Renal pelvis (tissue), 12 donors: ENCODE measurements at places on chromosomes 7 and 10.

GRCh38 chr10:93070378-93071176, 3.1 kb upstream of the CYP26A1 start:
- no peak for DNase-seq

DNA sequence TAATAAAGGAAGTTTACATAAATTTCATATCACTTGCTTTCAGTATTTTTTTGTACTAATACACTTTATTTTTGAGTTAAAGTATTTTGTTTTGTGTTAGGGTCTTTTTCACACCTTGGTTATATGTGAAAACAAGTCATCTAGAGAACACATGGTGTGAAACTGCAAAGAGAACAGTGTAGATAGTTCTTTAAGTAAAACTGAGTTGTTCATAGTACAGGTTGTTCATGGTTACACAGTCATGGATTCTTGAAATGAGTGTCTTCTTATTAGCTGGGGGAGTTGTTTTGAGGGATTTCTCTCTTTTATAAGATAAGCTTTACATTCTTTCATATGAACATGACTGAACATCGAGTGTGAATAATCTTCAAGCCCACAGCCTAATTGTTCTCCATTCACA, 244.2 kb downstream of the THSD7A start:
- no peak for DNase-seq

GRCh38 chr7:127913686-127914085, 117.6 kb downstream of the LRRC4 start:
- DNase-seq: no peak

- no peak for DNase-seq
Measured at GRCh38 chr10:49242604-49243003, 54.4 kb upstream of the TMEM273 start.

- no peak for DNase-seq
Measured at GRCh38 chr10:121559326-121560026, 38.8 kb downstream of the FGFR2 start.

DNA sequence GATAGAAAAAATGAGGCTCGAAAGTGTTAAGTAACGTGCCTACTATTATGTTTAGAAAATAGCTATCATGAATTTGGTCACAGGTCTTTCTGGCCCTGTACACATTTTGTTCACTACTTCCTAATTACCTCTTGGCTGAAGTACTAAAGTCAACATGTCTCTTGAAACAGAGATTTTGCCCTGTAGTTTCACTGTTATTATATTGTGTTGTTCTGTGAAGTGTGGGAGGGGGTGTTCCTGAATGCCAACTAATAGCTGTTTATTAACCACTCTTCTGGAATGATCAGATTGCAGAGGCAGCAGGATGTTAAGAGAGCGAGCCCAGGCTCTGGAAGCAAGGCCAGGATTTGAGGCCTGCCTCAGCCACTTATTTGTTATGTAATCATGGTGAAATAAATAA, 72.1 kb downstream of the RNF133 start:
- DNase-seq: no peak

DNA sequence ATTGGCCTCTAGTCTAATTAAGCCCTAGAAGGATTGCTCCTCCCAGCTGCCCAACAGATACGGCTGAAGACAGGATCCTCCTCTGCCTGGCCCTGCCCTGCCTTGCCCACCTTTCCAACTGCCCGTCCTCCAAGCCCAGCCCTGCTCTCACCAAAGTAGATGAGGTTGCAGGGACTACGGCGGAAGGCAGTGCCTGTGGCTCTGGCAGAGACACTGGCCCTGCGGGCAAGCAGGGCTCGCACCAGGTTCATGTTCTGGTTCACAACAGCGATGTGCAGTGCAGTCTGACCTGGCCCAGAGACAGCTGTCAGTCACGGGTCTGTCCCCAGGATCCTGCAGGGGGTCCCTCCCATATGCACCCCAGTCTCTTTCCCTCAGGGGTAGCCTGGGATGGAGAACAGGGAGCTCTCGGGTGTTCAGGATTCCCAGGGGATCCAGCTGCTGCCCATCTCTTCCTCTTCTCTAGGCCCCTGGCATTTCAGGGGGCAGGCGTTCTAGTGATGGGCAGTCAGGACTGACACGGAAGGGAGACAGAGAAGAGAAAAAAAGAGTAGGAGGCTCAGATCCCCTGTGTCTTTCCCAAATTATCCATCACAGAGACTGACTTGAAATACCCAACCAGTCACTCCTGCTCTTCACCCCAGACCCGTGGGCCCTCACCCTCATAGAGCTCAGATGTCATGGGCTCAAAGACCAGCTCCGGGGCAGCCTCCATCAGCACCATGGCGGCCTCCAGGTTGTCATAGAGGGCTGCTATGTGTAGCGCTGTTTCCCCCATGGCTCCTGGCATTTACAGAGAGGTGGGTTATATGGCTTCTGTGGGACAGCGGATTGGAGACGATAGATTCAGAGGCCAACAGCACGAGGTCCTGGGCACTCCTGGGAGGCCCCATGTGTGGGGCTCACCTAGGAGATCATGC, 8.3 kb downstream of the TRPV6 start:
- DNase-seq: no peak
